Eye (tissue), 1 donor: ENCODE measurements at places on chromosomes 11 and 22.

DNA sequence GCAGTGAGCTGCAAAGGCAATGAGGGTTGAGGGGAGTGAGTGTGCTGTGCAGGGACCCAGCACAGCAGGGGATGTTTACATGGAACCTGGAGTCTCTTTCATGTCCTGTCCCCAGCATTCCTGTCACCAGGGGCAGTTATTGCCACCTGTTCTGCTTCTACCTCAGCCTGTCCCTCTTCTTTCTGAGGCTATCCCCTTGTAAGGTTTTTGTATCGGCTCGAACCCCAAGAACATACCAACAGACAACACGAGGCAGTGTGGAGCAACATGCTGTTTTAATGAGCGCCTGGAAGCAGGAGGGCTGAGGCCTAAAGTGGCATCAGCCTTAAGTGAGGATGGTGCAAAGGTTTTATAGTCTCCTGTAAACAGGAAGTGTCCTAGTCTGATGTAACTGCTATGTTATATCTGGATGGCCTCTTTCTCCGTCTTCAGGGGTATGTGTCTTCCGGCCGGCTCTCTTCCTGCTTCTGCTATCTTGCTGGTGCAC lies 3.9 kb downstream of the SCGB2A2 start:
- no peak for DNase-seq

- DNase-seq = no peak
Measured at GRCh38 chr11:13686776-13687175, 18.3 kb downstream of the FAR1 start.

GRCh38 chr11:72238040-72238450 lies 5.9 kb downstream of the PHOX2A start:
- peak; percentile 81 for DNase-seq

GRCh38 chr11:131235328-131236298 lies 134.8 kb upstream of the NTM start:
- DNase-seq = no peak

DNA sequence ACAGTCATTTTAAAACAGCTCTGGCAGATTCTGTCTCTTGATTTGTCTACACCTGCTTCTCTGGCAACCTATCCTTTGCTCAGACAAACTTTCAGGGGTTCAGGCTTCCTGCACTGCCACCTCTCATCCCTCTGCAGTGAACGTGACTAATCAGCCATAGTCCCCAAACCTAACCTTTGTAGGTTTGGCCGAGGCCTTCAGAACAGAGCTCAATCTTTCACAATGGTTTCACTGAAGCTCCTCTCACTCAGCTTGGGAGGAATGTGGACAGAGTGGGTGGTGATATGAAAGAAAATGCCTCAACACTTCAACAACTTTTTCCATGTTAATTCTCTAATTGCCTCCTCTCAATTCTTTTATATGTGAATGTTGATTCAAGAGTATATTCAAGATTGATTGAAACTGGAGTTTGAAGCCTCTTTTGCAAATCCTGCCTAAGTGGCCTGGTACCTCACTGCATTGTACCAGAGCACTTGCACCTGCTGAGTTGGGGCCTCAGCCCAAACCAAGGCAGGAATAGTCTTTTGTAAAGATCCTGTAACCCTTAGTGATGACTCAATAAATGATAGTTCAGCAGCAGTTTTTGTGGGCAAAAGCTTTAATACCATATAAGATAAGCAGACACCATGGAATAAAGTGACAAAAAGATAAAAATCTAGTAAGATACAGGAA lies 33.9 kb upstream of the FAT3 start:
- DNase-seq = no peak

GRCh38 chr11:130141561-130142341 lies 17.8 kb upstream of the ST14 start:
- no peak for DNase-seq

- DNase-seq = peak; percentile 13
Measured at GRCh38 chr11:82494988-82495432, 238.7 kb downstream of the FAM181B start.

DNA sequence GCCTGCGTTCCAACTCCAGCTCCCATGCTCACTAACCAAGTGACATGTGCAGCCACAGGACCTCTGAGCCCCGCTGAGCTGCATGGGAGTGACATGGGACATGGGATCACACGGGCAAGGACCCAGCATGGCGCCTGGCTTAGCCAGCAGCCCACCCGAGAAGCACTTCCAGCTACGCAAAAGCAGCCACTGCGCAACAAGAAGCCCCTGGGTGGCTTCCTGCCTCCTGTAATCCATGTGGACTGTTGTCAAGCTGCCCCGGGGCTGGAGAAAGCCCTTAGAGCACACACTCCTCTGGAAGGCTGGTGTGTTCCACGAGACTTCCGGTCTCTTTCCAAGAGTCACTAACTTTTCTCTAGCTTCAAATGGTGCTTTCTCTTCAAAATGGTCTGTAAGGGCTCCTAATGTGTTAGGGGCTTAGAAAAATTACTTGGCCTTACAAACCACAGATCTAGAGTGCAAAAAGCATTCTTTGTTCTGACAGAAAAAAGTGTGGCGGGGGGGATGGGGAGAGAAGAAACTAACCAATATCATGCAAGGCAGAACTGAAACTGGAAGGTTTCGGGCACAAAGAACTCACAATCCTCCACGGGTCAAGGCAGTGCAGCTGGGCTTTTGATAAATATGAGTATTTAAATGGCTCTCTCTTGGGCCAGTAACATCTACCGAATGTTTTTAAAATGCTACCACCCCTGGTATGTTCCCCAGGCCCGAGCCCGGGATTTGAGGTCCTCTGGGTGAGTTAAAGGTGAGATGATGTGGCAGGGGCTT lies 5.5 kb downstream of the C11orf24 start:
- no peak for DNase-seq

- no peak for DNase-seq
Measured at GRCh38 chr11:119410501-119410900, 12.5 kb downstream of the THY1 start.

DNA sequence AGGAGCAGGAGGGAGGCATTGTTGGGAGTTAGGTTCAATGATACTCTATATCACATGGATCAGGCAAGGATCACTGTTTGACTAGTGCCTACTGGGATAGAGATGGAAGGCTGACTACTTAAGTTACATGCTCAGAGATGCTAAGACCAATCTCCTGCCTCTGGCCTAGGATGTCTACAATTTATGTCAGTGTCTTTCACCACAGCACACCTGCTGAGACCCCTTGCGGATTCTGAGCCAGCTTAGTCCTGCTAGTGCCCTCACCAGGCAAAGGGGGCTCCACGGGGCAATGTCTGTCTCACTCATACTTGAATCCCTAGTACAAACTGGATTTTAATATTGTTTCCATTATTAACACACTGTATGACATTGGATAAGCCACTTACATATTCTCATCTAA lies 732.5 kb downstream of the DLG2 start:
- no peak for DNase-seq

- peak; percentile 73 for DNase-seq
Measured at GRCh38 chr11:116192509-116193210, 580.1 kb downstream of the BUD13 start.

- no peak for DNase-seq
Measured at GRCh38 chr22:40443732-40444131, 73.3 kb downstream of the SGSM3 start.

DNA sequence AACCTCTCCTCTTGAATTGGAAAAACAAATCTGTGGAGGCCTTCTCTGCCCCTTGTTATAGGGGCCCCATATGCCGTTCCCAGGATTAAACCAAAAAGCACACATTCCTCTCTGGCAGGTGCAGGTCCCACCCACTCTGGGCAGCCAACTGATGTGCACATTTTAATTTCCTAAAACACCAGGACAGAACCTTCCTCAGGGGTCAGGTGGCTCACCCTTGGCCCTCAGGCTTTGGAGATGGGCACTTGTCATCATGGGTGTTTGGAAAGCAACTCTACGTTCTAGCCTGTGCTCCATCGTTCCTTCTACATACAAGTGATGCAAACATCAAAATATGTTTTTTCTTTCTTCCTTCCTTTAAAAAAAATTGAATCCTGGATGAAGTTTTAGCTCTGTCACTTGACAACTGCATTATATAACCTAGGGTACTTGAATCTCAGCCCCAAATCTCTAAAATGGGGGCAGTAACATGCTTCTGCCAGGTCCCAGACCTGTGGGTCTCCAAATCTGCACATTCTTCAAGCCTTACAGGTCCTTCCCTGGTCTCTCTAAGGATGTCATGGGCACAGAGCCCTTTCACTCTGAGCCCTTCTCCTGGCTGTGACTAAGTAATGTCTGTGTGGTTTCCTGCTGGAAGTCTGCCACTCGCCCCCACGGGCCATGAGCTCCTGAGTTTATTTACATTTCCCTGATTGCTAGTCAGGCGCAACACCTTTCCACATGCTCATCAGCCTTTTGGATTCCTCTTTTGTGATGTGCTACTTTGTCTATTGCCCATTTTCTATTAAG lies 43.8 kb downstream of the KCNQ1OT1 start:
- DNase-seq = no peak

GRCh38 chr11:18669711-18670110 lies 28.9 kb upstream of the TMEM86A start:
- DNase-seq = peak; percentile 7

- DNase-seq = peak; percentile 91
Measured at GRCh38 chr11:2892215-2892966, 6.8 kb upstream of the CDKN1C start.

- no peak for DNase-seq
Measured at GRCh38 chr11:3163241-3163981, 1.7 kb downstream of the OSBPL5 start.

- no peak for DNase-seq
Measured at GRCh38 chr11:17250561-17251350, 25.8 kb upstream of the NUCB2 start.

DNA sequence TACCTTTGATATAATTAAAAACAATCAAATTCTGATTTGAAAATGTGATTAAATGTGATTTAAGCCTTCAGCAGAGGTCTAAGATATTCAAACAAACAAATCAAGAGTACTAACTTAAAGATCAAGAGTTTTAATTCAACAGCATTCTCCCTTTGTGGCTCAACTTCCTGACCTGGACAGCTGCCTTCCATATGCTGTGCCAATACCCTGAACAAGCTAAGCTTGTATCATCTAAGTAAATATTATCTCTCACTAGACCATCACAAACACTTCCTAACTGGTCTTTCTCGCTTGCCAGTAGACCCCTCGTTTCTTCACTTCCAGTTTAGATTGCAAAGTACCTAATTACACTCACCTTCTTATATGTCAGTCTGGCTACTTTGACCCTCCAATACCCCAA lies 35.9 kb upstream of the P4HA3 start:
- DNase-seq = no peak

DNA sequence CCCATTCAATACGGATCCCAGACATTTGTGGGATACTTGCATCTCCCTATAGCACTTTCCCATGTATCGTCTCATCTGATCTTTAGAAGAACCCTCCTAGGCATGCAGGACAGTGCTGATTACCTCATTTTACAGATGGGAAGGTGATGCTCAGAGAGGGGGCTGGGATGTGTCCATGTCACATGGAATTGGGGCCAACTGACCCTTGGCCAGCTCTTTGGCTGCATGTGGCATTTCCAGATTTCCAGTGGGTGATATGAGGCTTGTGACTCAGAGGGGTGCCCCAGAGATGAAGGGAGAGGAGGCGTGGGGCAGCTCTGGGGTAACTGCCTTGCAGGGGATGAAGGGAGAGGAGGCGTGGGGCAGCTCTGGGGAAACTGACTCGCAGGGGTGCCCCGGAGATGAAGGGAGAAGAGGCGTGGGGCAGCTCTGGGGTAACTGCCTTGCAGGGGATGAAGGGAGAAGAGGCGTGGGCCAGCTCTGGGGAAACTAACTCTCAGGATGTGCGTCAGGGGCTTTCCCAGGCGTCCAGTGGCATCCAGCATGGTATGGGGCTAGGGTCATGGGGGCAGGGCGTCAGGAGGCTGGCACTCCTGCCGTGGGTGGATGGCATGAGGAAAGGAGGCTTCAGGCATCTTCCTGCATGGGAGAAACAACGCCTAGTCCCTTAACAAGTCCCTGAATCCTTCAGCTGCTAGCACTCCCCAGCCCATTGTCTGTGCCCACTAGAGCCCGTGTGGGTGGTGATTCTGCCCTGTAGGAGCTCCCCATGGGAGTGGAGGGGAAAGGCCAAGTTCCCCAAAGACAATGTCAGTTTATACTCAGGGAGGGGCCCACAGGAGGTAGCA lies 11.9 kb upstream of the CERK start:
- DNase-seq = no peak

DNA sequence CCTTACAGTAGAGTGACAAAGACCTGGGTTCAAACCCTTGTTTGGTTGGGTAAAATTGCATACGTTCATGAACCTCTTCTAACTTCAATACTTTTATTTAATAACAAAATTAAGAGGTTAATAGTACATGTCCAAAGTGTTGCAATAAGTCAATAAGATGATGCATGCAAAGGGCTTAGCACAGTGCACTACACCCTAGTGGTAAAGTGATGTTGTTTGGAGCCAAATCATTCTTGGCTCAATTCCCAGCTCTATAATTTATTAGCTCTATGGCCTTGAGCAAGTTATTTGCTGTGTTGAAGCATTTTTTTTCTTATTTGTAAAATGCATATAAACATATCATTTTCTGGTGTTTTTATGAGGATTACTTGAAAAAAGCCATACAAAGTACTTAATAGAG lies 945.3 kb downstream of the LRRC4C start:
- no peak for DNase-seq

DNA sequence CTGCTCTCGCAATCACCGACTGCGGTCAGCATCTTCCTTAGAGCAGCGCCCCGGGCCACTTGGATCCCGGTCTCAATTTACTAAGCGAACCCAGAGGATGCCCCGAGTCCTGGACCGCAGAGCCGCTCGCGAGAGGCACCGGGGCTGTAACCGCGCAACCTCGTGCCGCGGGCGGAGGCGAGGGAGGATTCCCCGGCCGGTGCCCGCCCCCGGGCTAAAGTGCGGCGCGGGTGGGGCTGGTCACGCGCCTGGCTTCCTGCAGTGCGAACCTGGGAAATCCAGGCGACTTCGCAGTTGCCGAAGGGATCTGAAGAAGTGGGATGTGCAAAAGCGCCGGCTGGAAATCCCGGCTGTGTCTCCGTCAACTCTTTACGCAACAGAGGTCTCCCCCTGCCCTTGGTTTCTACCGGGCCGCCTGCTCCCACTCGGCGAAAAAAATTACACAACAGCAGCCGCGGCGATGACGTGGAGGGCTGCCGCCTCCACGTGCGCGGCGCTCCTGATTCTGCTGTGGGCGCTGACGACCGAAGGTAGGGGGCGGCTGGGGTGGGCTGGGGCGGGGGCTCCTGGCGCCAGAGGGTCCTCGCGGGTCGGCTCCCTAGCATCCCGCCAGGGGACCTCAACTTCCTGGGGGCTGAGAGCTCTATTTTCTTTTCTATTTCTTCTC lies at the start of gene NCR3LG1:
Gene NCR3LG1, plus strand, starts transcription at position 291 of the 667 bp plus-strand sequence. Its CDS starts 170 bp downstream, at position 461.
- peak; percentile 75 for DNase-seq

DNA sequence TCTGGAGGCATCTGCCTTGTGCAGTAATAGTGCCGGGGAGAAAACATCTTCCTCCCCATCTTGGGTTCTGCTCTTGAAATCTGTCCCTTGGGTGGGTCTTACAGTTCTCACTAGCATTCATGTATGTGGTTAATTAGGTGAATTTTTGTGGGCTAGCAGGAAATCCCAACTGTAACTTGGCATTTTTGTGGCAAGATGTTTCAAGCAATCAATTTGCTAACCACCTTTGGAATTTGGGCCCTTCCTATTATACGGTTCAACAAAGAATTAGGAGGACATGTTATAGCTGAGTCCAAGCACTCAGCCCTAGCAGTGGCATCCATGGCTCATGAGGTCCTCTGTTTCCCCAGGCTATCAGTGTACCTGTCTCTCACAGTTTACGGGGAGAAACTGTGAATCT lies 89.1 kb upstream of the MTNR1B start:
- DNase-seq = no peak
